Stimulated activated CD8-positive, alpha-beta memory T cell treated with anti-CD3 and anti-CD28 coated beads, Interleukin-2, amount 100 ng/mL, for 1 hour (primary cell): ENCODE measurements at places on chromosomes 1 and 21.

- DNase-seq: no peak
Observed at GRCh38 chr1:234212764-234213657, 160.2 kb upstream of the COA6 start.

- no peak for DNase-seq
Observed at GRCh38 chr1:214660900-214661299, 57.9 kb downstream of the CENPF start.

GRCh38 chr1:237098541-237098940 is 56.6 kb downstream of the RYR2 start:
- no peak for DNase-seq

DNA sequence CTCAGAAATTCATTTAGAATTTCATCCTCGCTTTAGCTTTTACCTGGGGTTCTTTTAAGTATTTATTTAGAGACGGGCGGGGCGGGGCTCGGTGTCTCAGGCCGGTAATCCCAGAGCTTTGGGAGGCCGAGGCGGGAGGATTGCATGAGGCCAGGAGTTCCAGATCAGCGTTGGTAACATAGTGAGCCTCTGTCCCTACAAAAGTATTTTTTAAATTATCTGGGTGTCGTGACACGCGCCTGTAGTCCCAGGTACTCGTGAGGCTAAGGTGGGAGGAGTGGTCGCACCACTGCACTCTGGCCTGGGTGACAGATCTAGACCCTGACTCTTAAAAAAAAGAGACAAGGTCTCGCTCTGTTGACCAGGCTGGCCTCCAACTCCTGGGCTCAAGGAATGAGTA is 942 bp upstream of the RSBN1 start:
- no peak for DNase-seq

- DNase-seq: no peak
Observed at GRCh38 chr1:112807999-112808398, 92.9 kb upstream of the PPM1J start.

DNA sequence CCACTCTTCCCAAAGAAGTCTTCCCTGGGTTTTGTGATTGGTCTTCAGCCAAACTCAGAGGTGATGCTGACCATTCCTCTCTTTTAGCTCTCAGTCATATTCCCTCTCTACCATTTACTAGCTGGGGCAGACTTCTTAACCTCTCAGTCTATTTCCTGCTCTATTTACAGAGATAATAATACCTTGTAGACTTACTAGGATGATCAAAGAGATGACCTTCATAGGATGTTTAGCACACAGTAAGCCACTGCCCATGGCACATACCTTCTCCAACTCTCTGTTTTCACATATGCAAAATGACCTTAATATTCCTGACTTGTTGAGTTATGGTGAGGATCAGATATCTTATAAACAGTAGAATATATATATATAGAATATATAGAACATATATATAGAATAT is 106.2 kb upstream of the L1TD1 start:
- DNase-seq: no peak

DNA sequence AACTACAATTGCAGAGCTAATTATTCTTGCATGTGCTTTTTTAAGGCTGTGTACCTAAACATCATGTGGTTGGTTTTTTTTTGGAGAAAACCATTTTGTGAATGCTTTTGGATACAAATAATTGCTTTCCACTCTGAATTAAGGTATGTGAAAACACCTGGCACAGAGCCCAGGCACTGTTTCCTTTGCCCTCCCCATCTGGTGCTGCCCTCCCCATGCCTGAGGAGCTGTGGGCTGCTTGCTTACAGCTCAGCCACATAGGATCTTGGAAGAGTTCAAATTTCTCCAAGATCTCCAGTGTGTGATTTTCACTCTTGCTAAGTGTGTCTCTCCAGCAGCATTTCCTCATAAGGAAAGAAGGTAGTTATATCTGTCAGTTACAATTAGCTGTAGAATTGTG is 27.8 kb downstream of the DNM3 start:
- DNase-seq: no peak

GRCh38 chr1:51553911-51554310 is 34.8 kb upstream of the EPS15 start:
- no peak for DNase-seq

DNA sequence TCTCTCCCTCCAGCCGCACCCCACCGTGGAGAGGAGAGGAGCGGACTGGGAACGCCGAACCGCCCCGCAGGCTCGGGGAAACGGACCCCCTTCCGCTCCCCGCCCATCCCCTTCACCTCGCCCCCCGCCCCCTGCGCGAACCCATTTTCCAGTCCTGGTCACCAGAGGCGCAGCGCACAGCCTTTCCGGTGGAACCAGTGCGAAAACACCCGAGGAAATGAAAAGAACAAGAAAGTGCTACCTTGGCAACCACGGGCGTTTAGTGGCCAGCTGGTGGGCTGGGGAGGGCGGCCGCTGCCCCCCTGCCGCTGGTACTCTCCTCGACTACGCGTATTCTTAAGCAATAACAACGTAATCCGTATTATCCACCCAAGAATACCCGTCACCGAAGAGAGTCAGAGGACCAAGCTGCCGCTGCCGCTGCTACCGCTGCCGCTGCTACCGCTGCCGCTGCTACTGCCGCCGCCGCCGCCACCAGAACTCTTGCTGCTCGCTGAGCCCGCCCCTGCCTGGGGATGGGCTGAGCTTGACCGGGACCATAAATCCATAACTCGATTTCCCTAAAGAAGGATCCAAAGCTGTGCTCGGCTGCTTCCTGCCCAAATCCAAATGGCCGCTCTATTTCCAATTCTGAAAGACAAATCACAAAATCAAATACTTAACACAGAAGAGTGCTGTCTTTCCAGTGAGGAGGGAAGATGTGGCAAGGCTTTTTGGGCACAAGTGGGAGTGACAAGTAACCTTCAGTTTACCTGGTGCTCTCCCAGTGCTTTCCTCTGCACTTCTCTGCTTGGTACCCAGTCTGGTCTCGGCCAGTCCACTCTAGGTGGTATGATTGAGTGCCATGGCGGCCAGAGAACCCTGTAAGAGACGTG is 125.2 kb upstream of the DPYD start:
- DNase-seq: no peak

DNA sequence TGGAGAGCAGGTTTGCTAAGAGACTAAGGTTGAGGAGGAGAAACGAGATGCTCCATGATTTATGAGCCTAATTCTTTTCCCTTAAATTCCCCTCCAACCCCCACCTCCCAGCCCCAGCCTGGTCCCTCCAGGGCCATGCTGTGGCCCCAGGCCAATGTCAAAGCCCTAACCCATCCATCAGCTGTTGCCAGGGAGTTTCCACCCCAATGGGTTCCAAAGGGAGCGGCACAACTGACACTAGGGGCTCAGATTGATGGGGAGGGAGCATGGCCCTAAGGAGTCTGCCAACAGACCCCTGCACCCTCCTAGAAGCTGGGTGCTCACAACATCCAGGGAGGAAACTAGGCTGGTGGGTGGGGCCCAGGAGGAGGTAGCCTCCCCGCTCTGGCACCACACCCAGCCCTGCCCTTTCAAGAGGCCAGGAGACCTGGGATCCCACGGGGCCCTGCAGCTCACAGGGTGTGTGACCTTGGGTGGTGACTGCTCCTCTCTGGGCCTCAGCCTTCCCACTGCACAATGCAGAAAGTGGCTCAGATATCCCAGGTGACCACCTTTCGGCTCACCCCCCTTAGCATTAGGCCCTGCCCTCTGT is 12.9 kb downstream of the AHDC1 start:
- no peak for DNase-seq

GRCh38 chr1:35559317-35559944 is 1.8 kb downstream of the NCDN start:
- DNase-seq: no peak

DNA sequence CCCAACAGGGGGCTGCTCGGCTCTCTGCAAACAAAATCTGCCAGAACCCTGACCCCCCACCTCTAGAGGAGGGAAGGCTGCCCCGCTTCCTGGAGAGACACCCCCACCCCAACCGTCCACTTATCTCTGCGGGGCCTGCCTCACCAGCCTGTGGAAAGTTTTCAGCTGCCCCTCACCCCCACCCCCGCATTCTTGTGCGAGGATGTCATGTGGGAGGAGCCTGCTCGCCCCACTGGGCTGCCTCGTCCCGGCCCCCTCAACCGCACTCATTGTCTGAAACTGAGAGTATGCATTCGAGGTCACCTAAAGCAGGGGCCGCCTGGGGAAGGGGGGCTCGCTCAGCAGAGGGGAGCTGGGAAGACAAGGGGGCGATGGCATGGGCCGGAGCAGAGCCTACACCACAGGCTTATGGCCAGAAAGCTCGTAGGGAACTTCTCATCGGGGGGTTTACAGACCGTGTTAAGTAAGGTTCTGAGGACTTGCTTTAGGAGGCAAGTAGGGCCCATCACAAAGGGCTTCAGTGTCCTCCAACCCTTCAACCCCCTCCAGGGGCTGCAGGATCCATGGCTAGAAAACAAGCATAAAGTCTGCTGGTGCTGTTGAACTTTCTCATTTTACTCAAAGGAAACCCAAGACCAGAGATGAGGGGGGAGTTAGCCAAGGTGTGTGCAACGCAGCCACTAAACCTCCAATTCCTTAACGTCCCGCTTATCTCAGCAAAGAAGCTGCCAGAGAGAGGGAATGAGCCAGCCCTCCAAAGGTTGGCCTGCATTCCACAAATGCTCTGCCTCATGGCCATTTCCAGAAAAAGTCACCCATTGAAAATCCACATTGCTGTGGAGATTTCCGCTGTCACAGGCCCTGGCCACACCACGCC is 9.4 kb downstream of the EPHA2 start:
- no peak for DNase-seq

DNA sequence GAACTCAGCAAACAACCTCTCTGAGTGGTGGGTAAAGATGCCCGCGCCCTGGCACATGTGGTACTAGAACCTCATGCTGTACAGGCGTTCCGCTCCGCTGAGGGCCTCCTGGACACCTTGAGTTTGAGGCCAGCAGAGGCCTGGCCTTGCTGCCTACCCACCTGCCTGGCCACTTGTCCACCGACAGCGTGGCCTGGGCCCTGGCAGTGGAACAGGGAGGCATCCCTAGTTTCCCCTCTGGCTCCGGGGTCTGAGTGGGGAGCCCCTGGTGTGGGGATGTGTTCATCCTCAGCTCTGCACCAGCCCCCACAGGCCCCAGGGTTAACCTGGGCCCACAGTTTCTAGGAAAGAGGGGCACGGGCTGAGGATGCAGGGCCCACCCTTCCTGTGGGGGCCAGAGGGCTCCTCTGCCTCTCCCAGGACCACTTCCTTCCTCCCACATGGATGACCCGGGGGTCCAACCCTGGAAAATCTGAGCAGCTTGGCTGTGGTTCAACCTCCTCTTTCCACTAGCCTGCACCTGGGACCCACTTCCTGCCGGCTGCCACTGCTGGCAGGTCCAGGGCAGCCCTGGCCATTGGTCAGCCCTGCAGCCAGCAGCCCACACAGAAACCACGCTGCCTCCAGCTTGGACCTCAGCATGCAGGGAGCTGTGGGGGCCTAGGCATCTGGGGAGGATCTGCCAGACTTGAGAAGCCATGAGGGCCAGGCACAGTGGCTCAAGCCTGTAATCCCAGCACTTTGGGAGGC is 53.3 kb upstream of the COL18A1 start:
- DNase-seq: no peak

DNA sequence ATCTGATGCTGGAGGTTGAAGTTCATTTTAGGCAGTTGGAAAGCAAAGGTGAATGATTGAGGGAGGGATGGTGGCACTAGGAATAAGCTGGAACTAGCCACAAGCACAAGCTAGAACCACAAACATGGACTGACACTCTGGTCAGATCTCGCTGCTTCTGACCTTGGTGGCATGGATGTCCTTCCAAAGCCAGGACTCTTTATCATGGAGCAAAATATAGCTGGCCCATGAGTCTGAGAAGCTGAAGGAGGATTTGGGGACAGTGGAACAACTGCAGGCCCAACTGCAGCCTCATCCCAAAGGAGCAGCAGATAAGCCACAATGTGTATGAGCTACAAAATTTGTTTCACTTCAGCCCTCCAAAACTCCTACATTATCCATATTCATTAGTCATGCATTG is 35.5 kb downstream of the SRSF11 start:
- no peak for DNase-seq

DNA sequence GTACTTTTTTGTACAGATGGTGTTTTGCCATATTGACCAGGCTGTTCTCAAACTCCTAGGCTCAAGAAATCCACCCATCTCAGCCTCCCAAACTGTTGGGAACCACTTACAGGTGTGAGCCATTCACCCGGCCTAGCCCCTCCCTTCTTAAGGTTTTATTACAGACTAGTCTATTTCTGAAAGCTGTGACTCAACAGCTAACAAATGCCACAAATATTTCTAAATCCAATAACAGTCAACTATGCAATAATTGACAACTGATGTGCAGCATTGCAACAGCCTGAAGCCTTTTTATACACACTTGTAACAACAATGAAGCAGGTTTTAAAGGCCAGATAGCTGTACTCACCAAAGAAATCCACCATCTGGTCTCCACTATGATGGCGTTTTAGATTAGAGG is 51.4 kb downstream of the GRIK1 start:
- DNase-seq: no peak

- DNase-seq: peak; percentile 48
Observed at GRCh38 chr21:42193131-42193671, 25.7 kb upstream of the ABCG1 start.

- DNase-seq: no peak
Observed at GRCh38 chr21:29196670-29197191, 66.3 kb downstream of the MAP3K7CL start.

DNA sequence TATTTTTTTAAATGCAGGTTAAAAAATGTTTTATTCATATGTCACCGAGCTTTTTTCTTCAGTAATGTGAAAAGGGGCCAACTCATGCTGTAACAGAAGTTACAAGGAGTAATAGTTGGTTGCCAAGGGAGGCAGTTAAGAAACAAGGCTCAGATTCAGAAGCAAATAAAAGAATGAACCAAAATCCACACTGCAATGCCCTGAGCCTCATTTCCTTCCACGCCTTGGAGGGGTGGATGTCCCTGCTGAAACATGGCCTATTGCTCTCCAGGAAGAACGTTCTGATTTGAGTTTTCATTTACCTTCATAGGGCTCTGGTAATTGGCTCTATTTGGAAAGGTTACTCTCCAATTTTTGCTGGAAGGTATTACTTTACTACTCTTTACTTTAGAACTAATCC is 24.4 kb downstream of the ALG14 start:
- DNase-seq: no peak

- no peak for DNase-seq
Observed at GRCh38 chr1:65505547-65506300, 85.3 kb downstream of the LEPR start.

DNA sequence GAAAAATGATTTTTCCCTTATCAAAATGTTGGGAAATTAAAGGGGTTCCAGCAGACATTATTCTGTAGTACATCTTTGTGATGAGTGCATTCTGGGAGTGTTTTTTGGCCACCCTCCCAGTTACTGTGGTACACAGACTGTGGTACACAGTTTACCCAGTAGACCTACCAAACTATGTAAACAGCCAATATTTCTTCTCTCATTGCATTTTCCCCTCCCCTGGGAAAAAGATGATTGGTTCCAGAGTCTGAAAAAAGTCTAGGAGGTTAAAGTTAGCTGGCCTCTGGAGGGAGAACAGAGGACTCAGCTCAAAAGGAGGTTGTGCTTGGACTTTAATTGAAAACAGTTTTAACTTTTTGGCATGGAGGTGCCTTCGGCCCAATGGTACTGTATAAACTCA is 42.5 kb downstream of the PGM1 start:
- DNase-seq: no peak
